ENCODE measurements at places on chromosomes 2 and 18.

DNA sequence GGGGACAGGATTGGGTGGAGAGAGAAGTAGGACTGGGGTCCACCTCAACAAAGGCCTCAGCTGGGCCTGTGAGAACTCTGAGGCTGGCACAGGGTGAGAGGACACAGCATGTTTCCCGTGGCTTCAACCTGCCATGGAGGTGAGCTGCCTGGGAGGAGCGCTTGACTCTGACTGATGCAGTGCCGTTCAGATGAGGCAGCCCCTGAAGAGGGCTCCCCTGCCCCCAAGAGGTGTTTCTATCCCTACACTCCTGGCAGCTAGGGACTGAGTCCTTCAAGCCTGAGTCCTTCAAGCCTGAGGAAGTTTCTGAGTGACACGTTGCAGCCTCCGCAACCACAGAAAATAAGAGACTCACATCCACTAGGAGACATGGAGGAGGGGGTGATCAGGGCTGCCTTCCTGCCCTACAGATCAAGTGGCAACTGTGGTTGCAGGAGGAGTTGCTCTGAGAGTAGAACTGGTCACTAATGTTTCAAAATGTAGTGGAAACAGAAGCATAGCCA, 49.6 kb upstream of the TMEM177 start:
- no peak for DNase-seq

DNA sequence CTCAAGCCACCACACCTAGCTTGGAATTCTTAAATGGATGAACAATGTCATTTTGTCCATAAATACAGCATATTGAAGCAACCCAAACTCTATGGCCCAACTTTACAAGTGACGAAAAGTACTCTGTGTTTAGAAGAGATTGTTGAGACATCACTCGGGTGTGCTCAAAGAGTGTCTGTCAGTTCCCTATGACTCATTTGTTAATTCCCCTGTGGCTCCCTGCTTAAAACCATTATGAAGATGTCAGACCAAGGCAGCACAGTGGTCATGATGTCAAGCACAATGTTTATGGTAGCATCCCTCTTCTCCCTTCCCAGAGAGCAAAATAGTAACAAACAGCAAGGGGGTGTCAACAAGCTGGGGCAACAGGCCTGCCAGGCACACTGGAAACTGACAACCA, 3.0 kb downstream of the LYG1 start:
- no peak for DNase-seq

DNA sequence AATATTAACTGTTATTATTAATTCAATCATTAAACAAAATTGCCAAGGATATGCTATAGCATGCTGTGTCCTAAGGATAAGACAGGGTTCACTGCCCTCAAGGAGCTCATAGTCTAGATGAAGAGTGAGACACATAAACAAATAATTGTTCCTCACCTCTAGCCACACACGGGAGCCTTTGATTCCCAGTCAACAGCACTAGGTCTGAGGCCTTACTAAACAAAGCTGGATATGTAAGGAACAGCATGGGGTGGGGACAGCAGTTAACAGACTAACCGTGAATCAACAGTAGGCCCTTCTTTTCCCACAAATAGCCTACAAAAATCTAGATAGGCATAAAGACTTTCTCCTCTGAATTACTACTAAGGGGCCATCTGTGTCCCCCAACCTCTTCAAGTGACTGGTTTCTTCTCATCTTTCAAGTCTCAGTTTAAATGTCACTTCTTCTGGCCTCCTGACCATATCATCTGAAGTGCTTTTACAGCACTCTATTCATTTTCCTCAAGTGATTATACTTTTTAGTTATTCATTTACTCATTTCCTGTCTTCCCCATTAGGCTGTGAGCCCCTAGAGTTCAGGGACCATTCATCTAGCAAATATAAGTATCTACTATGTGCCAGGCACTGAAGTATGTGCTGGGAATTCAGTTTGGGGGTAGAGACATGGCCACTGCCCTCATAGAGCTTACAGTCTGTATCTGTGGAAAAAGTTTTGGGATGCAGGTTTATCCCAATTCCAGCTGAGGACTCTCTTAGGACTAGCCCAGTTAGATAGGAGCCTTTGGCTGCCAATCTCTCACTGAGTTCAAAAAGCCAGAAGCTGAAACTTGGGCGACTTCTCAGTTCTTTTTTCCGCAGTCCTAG, 29.9 kb upstream of the IHH start:
- no peak for DNase-seq

- DNase-seq = no peak
Measured at GRCh38 chr2:137951586-137951985, 12.7 kb upstream of the HNMT start.

GRCh38 chr2:72963423-72964145, 46.3 kb downstream of the EMX1 start:
- no peak for DNase-seq

Data from T-helper 9 cell (primary cell).